ENCODE measurements at places on chromosomes 5 and 9. TPM values are rescaled to one million over a fixed set of nuclear protein-coding genes. Genes with fewer than 3 reads are reported as not detected.

Gene FBP1
- not detected for total RNA-seq

Gene ECSCR
- 0.14 TPM for total RNA-seq

Gene DDX4
- not detected for total RNA-seq

Gene GARIN3
- not detected for total RNA-seq

Gene FOXI1
- not detected for total RNA-seq

Gene PCDHA9
- total RNA-seq, result 0.18 TPM

Gene FST
- 68.3 TPM for total RNA-seq

Gene AGPAT2
- total RNA-seq, result 46.8 TPM

Gene GPR150
- 0.28 TPM for total RNA-seq

Gene SVEP1
- total RNA-seq, result 134 TPM

Gene ANKRD31
- 0.14 TPM for total RNA-seq

Gene BTNL3
- total RNA-seq, result not detected

Gene SLC31A1
- 45.8 TPM for total RNA-seq

Gene MYOT
- total RNA-seq, result not detected

Gene OR1Q1
- total RNA-seq, result not detected

Gene SPATA31A5
- total RNA-seq, result not detected

Gene PCDHGA3
- total RNA-seq, result 1.4 TPM

Gene EPB41L4A
- 0.37 TPM for total RNA-seq

Gene SHOC1
- under 0.01 TPM for total RNA-seq

Gene CCDC183
- total RNA-seq, result 0.28 TPM

Gene ABO
- total RNA-seq, result not detected

Gene CD72
- total RNA-seq, result 1.7 TPM

Gene SPAAR
- 0.18 TPM for total RNA-seq

Gene EPB41L4B
- under 0.01 TPM for total RNA-seq

Gene ARID3C
- total RNA-seq, result 0.14 TPM

Gene C9orf153
- 0.18 TPM for total RNA-seq

Gene TIMD4
- total RNA-seq, result not detected
